Stimulated activated naive B cell treated with anti-CD40 and anti-IgM and Interleukin-4, amounts not matched to agents 10 μg/mL and 1 μg/mL and 100 μg/mL, for 72 hours (primary cell): ENCODE measurements at places on chromosomes 2 and 18.
A peak's percentile ranks its signal among the peaks of the same experiment; 100 is the strongest.

- DNase-seq, result no peak
Measured at GRCh38 chr18:45826084-45826483, 609 bp downstream of the SIGLEC15 start.

- DNase-seq, result no peak
Measured at GRCh38 chr2:15591373-15591691, 336 bp upstream of the DDX1 start.

DNA sequence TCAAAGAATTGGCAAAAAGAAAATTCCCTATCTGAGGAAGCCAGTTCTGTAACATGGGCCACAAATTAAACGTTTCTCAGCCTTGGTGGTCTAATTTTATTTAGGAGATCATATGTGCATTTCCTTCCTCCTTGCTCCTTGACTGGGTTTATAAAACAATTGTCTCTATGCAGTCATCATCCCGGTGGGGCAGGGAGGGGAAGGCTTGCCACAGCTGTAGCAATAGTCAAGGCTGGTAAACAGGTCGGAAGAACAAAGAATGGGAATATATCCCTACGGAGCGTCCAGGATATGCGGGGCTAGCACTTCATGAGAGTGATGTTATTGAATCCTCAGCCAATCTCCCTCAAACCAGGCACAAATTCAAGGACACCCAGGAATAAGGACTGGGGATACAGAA lies 143.8 kb downstream of the RNF152 start:
- DNase-seq, result no peak

DNA sequence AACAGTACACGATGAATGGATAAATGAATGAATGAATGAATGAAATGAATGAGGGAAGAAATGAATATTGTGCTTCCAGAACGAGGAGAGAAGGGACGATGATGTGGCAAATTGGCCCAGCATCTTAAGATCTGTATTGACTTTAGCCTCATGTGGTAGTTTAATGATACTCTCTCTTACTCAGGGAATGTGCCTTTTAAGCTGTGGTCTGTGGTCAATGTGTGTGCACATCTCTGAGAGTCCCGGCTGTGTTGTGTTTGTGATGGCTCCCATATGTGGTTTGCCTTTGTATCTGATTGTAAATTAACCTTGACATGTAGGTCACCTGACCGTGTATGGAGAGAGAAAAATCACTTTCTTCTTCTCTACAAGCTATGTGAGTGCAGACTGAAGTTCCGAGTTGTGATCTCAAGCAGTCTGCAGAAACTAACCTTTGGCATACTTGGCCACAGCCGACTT lies 91.2 kb downstream of the NEDD4L start:
- no peak for DNase-seq

- no peak for DNase-seq
Measured at GRCh38 chr2:24304631-24305030, 55.7 kb downstream of the ITSN2 start.

GRCh38 chr2:124804014-124804940 lies 779.2 kb downstream of the CNTNAP5 start:
- DNase-seq, result no peak

DNA sequence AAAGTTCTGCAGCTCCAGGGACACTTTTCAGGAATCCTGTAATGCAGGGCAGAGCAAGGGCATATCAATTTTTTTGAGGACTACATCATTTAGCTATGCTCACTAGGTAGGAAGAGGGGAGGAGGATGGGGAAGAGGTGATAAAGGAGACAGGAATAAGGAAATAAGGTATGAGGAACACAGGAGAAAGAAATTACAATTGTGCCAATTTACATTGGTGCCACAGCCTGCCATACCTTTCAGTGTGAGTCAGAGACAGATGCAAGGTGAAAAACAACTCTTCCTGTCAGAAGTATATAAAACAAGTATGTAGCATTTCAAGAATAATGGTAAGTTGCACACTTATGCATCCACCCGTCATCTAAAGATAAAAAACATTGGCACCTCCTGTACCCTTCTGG lies 5.4 kb upstream of the MRPS9 start:
- no peak for DNase-seq

DNA sequence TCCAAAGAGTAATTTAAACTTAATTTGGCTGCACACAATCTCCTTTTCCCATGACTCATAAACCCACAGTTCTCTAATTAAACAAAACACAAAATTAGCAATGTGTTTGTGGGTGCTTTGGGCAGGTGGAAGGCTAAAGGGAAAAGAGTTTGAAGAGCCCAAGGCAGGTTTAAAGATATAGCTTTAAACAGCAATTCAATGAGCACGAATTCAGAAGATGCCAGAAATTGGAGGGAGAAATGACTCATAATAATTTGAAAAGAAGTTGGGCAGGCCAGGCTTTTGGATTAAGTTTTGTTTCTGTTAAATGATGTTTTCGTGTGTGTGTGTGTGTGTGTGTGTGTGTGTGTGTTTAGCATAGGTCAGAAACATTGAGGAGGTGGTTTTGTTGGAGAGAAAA lies 594.8 kb upstream of the ZEB2 start:
- DNase-seq, result no peak

- no peak for DNase-seq
Measured at GRCh38 chr2:85423525-85423924, 5.0 kb downstream of the SH2D6 start.

GRCh38 chr2:168039881-168040280 lies 207.5 kb downstream of the STK39 start:
- no peak for DNase-seq

DNA sequence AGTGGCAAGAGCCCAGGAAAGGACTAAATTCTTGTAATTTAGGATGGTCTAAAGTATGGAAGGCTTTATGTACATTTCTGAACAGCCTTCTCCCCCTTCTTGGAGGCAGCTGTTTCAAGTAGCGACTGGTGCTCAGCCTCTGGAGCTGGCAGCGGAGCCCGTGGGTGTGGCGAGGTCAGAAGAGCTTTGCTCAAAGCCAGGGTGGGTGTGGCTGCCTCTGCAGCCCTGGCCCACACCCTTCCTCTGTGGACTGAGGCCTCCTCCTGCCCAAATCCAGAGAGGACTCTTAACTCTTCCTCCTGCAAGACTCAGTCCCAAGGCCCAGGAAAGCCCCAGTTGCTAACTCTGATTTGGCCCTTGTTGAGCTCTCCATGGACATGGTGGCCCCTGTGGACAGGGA lies 202.1 kb upstream of the REV1 start:
- no peak for DNase-seq

DNA sequence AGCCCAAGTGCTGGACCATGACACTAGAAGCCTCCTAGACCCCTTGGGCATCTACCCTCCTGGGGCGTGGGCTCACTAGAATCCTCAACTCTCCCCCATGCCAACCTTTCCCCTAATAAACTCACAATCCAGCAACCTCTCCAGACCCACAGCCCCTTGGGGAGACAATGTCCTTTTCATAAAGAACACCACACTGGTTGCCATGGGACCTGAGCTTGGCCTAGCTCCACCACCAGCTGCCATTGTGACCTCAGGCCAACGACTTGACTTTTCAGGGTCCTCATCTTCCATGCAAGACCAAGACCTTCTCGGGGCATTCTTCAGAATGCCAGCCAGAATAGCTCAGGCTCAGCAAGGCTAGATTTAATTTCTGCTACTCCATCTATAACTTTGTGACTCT lies 128.1 kb upstream of the NPAS2 start:
- no peak for DNase-seq

- DNase-seq, result no peak
Measured at GRCh38 chr2:60577682-60578283, 24.3 kb upstream of the BCL11A start.

DNA sequence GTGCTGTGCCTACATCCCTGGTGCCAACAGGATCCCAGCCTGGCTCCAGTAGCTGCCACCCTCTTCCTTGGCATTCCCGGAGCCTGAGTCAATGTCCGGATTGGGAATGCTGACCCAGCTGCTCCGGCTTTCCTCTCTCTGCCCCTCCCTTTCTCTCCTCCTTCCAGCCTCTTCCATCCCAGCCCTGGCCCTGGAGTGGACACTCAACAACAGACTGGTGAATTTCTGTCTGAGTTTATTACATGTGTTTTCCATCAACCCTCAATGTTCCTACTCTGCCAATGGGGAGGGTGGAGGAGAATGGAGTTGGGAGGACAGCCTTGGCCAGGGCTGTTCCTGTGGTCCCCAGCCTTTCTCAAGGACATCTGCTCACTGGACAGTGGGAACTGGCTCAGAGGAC lies 917 bp upstream of the PRKAG3 start:
- no peak for DNase-seq

- no peak for DNase-seq
Measured at GRCh38 chr2:162116352-162116751, 35.7 kb downstream of the GCG start.

DNA sequence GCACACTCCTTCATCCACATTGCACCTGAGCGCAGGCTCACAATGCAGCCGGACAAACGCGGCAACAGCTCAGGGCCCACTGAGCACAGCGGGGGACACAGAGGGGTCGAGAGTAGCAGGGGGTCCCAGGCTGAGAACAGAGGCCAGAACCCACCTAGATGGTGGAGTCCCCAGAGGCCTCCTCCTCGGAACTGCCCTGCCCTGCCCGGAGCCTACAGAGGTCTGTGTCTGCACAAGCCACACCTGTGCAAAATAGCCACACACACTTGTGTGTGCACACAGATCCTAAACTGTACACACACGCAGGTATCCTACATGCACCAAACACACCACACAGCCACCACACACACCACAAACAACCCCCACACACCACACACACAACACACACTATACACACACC lies 72.8 kb downstream of the TMEM18 start:
- no peak for DNase-seq

DNA sequence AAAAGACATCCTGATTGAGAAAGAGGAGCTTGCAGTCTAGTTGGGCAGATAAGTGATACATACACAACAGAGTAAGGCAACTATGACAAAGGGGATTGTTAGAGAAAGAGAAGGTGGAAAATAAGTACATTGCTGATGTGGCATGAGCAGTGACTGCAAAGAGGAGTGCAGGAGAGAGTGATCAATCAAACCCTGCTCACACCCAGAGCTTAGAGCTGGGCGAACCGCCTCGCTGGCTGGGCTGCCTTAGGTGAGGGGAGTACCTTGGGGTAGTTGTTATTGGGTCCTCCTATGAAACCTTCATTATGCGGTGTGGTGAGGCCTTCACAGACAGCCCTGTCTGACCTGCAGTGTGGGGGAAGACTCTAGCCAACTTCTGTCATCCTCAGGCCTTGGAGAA lies 161.7 kb downstream of the FHOD3 start:
- DNase-seq, result no peak

- peak; percentile 65 for DNase-seq
Measured at GRCh38 chr18:24964216-24964615, 387.8 kb downstream of the ZNF521 start.

DNA sequence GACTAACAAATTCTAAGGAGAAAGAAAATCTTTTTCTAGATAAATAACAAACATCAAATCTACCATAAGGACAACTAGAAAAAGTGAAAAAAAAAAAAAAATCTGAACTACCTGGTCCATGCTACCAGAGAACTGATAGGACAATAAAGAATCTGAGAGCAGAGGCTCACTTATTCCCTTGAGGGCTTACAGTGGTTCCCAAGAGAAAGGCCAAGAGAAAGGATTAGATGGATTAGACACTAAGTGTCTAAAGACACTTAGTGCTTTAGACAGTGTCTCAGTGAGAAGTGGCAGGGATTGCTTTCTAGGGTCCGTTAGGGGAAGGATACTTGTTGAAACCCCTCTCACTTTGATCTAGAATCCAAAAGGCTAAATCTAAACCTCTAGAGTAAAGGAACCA lies 78.2 kb downstream of the COA5 start:
- DNase-seq, result no peak

GRCh38 chr18:8376113-8376512 lies 233.1 kb upstream of the RAB12 start:
- no peak for DNase-seq

- DNase-seq, result no peak
Measured at GRCh38 chr2:20600756-20601325, 50.1 kb downstream of the HS1BP3 start.

DNA sequence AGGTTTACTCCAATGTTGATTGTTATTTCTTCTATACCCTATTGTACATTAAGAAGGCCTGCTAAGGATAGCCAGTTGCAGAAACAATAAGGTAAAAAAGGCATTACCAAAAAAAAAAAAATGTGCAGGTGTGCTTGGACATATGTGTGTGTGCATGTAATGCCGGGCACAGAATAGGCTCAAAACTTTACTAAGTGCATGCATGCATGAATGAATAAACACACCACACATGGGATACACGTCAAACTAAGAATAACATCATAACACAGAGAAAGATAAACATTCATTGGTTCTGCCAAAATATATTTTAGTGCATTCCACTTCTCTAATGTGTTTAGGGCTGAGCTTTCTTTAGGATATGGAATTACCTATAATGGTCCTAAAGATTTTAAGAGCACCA lies 298.2 kb downstream of the TCF4 start:
- no peak for DNase-seq

GRCh38 chr2:179602452-179602851 lies 259.0 kb downstream of the ZNF385B start:
- no peak for DNase-seq

- DNase-seq, result no peak
Measured at GRCh38 chr2:72999729-73000725, 71.5 kb downstream of the SFXN5 start.

DNA sequence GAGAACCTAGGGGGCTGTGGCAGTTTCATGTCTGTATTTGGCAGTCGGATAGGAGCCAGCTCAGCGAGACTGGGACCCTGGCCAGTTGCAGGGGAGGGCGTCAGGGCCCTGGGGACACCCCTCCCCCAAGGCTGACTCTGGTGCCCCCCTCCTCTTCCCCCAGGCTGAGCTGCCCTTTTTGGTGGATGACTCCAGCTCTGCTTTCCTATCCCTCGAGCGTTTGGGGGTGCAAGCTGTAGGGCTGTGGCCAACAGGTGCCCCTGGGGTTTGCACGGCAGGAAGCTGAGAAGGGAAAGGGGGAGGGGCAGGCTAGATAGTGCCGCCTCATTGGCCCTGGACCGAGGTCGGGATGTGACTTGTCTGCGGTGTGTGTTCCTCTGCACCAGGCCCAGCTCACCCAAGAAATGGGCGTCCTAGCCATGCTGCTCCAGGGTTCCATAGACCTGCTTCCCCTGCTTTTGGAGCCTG lies 26.4 kb downstream of the SPEG start:
- no peak for DNase-seq

DNA sequence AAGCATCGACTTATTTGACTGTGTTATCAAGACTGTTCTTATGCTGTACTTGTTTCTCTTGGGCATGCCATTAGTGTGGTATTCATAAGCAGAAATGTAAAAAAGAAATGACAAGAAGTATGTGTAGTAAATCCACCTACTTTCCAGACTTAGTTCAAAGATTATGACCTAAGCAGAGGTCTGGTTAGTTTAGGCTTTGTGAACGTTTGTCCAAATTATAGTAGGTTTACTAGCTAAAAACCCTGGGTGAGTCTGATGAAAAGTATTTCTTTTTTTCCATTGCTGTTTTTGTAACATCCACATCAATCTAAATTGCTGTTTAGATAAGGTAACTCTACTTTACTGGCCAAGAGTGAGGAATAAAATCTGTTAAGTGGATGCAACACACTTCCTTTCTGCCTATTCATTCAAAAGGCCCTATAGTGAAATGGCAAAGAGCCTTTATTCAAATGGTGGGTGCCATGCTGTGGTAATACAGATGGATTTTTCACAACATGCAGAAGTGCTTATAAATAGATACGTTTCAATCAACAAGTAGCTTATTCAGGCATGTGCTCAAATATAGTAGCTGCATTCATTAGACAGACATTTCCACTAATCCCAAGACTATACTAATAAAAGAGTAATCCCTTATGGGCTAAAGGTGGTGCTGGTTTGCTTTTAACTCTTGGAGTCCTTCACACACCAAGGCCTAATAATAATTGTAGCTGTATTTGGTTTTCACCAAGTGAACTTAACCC lies 122.5 kb upstream of the LTBP1 start:
- DNase-seq, result no peak
